ENCODE measurements at places on chromosomes 3 and 15. TPM values are rescaled to one million over a fixed set of nuclear protein-coding genes. Genes with fewer than 3 reads are reported as not detected.

Gene SLC15A2
- total RNA-seq: under 0.01 TPM

Gene GNAT1
- not detected for total RNA-seq

Gene ARIH1
- 19.3 TPM for total RNA-seq

Gene DYNC1LI1
- total RNA-seq: 35.8 TPM

Gene PROS1
- 25.3 TPM for total RNA-seq

Gene HCLS1
- 3.7 TPM for total RNA-seq

Gene PLOD2
- 130 TPM for total RNA-seq

Gene CCR9
- not detected for total RNA-seq

Gene MAN2A2
- 17.4 TPM for total RNA-seq

Gene WDR93
- total RNA-seq: 1.2 TPM

Gene FAH
- total RNA-seq: 141 TPM

Gene SHC4
- total RNA-seq: 1.9 TPM

Gene SRGAP3
- 4.6 TPM for total RNA-seq

Gene PRKCD
- 4.9 TPM for total RNA-seq

Gene SLC9C1
- total RNA-seq: not detected

Data from myometrial cell (primary cell).